Activated T-helper 1 cell treated with anti-CD3 and anti-CD28 coated beads, Interleukin-12 subunit alpha, Interleukin-12 subunit beta, Interleukin-2, Interleukin-4 antibody, amounts not matched to agents 30 ng/mL and 10 ng/mL and 1 ng/mL, durations not matched to agents 14 hours and 24 hours and 36 hours (primary cell): ENCODE measurements at places on chromosomes 2 and 18. TPM values are rescaled to one million over a fixed set of nuclear protein-coding genes. Genes with fewer than 3 reads are reported as not detected.

- no peaks in the 10 kb centered on the region for H3K36me3 ChIP-seq
- no peaks in the 10 kb centered on the region for H3K27me3 ChIP-seq
Measured at GRCh38 chr2:241980193-241980592, 110.7 kb downstream of the RTP5 start.

The OXER1 gene
- 0.12 and 0.21 TPM in 2 replicates for total RNA-seq

The SPHKAP gene
- not detected in 2 replicates for total RNA-seq

The POMC gene
- 5.0 and 5.9 TPM in 2 replicates for total RNA-seq

The C2orf66 gene
- 0.18 and 0.42 TPM in 2 replicates for total RNA-seq

The KYNU gene
- not detected in 2 replicates for total RNA-seq

- no peak overlapping the region for H3K4me3 ChIP-seq
- H3K27me3 ChIP-seq: peaks cover 8% of the 10 kb centered on the region
- no peaks in the 10 kb centered on the region for H3K4me1 ChIP-seq
- H3K27ac ChIP-seq: no peak overlapping the region
Measured at GRCh38 chr2:236676136-236676873, 106.7 kb downstream of the ACKR3 start.

DNA sequence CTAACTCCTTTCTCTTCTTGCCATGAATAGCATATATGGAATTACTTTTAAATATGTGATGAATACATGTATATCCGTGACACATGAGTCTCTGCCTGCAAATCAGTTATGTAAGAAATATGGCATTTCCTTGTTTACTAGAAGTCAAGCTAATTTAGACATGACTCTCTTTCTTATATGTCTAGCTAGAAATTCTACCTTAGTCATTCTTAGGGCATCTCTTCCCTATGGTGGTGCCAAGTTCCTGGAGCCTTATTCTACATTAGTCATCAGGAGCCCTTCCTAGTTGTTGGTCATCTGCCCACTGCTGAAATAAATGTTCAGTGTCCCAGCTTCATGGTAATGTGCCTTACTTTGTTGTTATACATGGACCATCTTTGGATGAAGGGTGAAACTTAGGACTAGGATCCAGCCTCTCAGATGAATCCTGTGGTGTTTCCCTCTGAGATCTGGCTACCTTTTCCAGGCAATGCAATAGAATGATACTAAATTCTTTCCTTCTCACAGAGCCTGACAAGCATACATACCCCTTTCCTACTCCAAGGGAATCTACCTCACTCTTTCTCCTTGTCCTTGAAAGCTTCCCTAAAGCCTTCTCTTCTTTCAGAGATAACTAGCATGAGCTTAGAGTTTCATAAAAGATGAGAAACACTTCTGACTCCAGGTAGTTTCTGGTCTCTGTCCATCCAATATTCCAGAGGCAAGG lies 415.3 kb upstream of the VWC2L start:
- H3K4me3 ChIP-seq: no peak overlapping the region
- DNase-seq: no peak

- H3K4me3 ChIP-seq: no peak overlapping the region
- peak overlapping the region; percentile 67 for H3K27ac ChIP-seq
- H3K4me1 ChIP-seq: peaks cover 77% of the 10 kb centered on the region
- no peak for DNase-seq
- H3K36me3 ChIP-seq: peaks cover 81% of the 10 kb centered on the region
Measured at GRCh38 chr2:224885836-224886547, 156.3 kb downstream of the DOCK10 start.

The TIMM21 gene
- 54.1 and 60.2 TPM in 2 replicates for total RNA-seq

The SH3RF3 gene
- 0.39 and 0.54 TPM in 2 replicates for total RNA-seq

GRCh38 chr2:22952656-22953225 lies 432.2 kb upstream of the KLHL29 start:
- DNase-seq: no peak
- no peaks in the 10 kb centered on the region for H3K4me1 ChIP-seq
- H3K27me3 ChIP-seq: no peaks in the 10 kb centered on the region
- H3K4me3 ChIP-seq: no peak overlapping the region

DNA sequence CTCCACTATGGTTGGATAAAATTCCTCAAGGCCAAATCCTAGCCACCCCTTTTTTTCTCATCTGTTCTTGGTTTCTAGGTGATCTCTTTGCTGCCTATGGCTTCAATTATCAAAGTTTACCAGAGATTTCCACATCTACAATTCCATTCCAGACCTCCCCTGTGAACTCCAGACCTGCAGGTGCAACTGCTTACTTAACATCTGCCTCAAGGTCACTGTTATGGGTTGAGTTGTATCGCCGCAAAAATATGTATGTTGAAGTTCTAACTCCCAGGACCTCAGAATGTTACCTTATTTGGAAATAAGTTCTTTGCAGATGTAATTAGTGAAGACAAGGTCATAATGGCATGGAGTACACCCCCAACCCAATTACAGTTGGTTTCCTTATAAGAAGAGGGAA lies 60.4 kb upstream of the SOS1 start:
- no peak for DNase-seq
- no peak overlapping the region for H3K27ac ChIP-seq
- H3K27me3 ChIP-seq: peaks cover 5% of the 10 kb centered on the region
- peaks cover 8% of the 10 kb centered on the region for H3K4me1 ChIP-seq
- H3K36me3 ChIP-seq: peaks cover 7% of the 10 kb centered on the region

The MAPK4 gene
- total RNA-seq: not detected in 2 replicates

- H3K4me3 ChIP-seq: no peak overlapping the region
- H3K36me3 ChIP-seq: no peaks in the 10 kb centered on the region
- no peak for DNase-seq
- H3K27ac ChIP-seq: no peak overlapping the region
- no peaks in the 10 kb centered on the region for H3K27me3 ChIP-seq
- H3K4me1 ChIP-seq: no peaks in the 10 kb centered on the region
Measured at GRCh38 chr2:164523726-164524125, 97.6 kb downstream of the GRB14 start.

GRCh38 chr18:25250474-25250851 lies 101.5 kb downstream of the ZNF521 start:
- H3K4me3 ChIP-seq: no peak overlapping the region
- no peaks in the 10 kb centered on the region for H3K4me1 ChIP-seq
- H3K27me3 ChIP-seq: no peaks in the 10 kb centered on the region
- H3K36me3 ChIP-seq: no peaks in the 10 kb centered on the region
- no peak for DNase-seq

The ABCG8 gene
- 0.13 TPM in 1 of 2 replicates, not detected in the other for total RNA-seq
